Erythroblast (primary cell): ENCODE measurements at places on chromosomes 3 and 15.

DNA sequence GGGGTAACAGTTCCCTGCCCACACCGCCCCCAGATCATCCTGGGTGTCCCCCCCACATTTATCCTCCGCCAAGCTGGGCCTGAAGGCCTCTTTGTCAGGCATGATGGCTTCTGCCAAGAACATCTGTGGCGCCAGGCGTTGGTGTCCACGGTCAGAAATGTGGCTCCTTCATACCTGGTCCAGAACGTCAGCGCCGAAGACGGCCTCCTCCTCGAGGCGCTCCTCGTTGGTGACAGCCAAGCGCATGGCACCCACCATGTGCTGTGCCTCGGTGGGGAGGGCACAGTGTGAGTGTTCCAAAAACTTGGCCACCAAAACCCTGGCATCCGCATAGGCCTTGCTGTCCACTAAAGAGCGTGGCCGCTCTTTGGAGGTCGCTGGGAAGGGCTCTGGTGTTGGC lies 146.5 kb downstream of the NSMCE3 start:
- no peak for DNase-seq

DNA sequence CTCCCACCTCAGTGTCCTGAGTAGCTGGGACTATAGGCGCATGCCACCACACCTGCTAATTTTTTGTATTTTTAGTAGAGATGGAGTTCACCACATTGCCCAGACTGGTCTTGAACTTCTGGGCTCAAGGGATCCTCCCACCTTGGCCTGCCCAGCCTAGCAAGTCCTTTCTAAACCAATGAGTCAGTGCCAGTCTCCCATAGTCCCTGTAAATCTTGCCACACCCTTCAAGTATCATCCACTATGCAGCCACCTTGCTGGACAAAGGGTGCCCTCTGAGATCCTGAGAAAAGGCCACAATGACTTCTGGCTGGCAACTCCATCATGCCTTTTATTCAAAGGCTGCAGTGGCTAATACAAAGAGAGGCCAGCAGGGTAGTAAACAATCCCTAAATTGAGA lies 184.0 kb downstream of the ABHD5 start:
- DNase-seq: no peak

- no peak for DNase-seq
Measured at GRCh38 chr15:33476076-33476475, 165.3 kb downstream of the RYR3 start.

GRCh38 chr3:197855571-197855970 lies 64.5 kb downstream of the LRCH3 start:
- no peak for DNase-seq

- no peak for DNase-seq
Measured at GRCh38 chr3:51935886-51936755, 5.6 kb downstream of the RRP9 start.

- no peak for DNase-seq
Measured at GRCh38 chr3:123424999-123425712, 23.7 kb downstream of the ADCY5 start.

- no peak for DNase-seq
Measured at GRCh38 chr15:25060996-25061620, 106.3 kb downstream of the SNRPN start.

GRCh38 chr3:30198162-30198561 lies 408.2 kb upstream of the TGFBR2 start:
- no peak for DNase-seq

GRCh38 chr3:69425249-69425648 lies 39.4 kb upstream of the FRMD4B start:
- DNase-seq: peak; percentile 11

DNA sequence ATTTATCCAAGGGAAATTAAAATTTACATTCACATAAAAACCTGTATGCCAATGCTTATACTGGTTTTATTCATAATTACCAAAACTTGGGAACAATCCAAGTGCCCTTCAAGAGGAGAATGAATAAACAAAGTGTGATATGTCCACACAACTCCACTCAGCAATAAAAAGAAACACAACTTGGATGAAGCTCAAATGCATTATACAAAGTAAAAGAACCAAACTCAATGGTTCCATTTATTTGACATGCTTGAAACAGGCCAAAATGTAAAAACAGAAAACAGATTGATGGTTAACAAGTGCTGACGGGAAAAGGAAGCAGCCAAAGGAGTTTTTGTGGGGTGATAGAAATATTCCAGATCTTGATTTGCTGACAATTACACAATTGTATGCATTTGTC lies 23.5 kb downstream of the OCA2 start:
- no peak for DNase-seq

DNA sequence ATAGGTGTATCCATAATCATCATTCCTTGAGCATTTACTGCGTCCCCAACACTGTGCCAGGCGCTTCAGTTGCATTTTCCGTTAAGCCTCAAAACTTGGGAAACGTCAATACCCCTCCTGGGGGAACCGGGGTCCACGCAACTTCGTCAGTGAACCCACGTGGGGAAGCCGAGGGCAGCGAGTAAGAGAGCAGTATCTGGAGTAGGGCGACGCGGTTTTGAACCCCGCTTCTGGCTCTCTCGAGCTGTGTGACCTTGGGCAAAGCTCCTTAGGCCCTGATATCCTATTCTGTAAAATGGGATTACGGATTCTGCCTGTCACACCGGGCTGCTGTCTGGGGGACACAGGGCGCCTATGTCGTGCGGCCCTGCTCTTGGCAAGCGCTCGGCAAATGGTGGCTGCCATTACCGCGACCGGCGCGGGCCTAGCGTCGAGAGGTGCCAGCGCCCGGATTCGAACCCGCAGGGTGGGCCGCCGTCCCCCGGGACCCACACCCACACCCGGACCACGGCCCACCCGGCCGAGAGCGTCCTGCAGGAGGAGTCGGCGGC lies 590 bp downstream of the POLG start:
- DNase-seq: no peak

- no peak for DNase-seq
Measured at GRCh38 chr3:112973325-112974177, 1.4 kb downstream of the CD200R1 start.

DNA sequence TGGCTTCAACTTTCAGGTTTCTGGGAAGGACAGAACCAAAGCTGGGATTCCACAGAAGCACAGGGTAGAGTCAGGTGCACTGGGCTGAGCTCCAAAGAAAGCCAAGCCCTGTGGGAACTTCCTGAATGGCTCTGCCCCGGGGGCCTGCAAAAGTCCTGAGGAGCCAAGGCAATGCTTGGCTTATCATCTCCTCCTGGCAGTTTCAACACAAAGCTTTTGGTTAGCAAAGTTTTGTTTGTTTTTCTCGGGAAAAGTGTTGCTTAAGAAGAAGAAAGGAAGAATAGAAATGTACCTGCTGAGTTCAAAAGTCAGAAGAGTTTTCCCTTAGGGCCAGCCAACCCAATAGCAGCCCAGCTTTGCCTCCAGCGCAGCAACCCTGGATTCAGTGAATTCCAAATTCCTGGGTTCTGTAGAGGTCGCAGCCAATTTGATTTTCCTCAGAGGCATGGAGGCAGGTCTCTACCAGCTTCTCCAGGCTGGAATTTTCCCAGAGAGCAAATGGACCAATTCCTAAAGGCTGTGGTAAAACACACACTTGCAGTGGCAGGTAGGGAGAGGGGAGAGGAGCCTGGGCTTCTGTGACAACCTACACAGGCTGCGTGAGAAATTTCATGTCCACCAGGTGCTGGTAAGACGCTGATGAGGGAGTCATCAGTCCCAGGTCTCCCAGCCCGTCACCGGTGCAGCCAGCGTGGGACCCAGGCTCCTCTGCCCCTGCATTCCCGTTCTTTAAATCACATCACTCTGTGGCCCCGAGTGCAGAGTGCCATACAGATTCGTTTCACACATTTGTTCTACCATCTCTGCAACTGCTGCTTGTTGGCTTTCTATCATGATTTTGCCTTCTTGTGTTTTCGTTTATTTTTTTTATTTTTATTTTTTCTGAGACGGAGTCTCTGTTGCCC lies 54.3 kb upstream of the SNRPA1 start:
- DNase-seq: no peak

DNA sequence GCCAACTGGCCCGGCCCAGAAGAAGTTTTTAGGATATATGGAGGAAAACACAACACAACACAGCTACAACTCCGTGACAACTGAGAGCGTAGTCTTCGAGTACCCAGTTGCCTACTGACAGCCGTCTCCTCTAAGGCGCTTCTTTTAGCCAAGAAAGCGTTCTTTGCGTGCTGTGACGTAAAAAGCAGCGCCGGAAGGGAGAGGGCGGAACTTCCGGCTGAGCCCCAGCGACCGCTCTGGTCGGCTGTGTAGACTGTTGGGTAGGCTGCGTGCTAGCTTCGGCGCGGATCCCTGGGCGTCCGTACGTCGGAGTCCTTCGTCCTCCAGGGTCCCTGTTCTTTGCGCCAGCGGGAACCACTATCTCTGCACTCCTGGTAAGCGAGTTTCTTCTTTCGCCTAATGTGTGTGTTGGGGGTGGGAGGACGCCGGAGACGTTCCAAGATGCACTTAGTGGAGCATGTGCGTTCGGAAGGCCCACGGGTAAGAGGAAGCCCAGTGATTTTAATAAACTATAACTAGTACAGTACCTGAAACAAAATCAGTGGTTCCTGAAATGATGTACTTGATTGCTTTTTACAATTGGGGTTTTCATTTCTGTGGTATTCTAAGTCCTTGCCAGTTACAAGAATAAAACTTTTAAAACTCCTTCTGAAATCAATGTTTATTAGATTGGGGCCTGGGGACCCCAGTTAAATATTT lies at the start of gene TRMT10C:
Gene TRMT10C (plus strand): TSS at position 239 of the 699 bp plus-strand sequence. CDS start 2,914 bp downstream, outside the sequence.
- peak; percentile 95 for DNase-seq

GRCh38 chr3:172675441-172676193 lies 35.2 kb downstream of the NCEH1 start:
- DNase-seq: peak; percentile 62

GRCh38 chr15:25236143-25236860 lies 202.5 kb downstream of the UBE3A start:
- DNase-seq: no peak

- peak; percentile 74 for DNase-seq
Measured at GRCh38 chr15:65777843-65778242, 14.2 kb downstream of the DENND4A start.

DNA sequence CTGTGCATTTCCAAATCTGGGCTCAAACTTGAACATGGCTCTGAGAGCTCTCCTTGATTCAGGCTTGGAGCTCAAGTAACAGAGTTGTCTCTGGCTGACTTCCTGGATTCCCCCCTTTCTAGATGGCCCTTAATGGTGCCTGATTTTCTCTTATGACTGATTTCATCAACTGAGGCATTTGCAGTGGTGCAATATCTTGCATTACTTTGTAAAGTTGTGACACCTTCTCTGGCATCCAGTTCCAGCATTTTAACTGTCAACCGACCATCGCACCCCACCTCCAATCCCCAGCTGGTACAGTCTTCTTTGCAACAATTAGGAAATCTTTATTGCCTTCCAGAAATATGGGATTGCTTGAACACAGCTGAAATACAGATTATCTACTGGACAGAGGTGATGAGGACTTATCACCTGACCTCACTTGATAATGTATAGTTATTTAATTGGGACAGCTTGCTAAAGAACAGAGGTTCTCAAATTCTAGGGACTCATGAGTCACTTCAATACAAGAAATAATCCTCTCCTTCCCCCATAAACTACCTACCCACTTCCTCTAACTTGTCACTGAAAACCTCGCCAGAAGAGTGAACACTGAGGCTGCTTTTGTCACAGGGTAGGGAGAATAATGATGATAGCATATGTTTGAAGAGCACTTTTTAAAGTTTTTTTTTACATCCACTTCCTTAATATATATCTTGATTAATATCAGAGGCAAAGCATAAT lies 41.8 kb downstream of the FILIP1L start:
- no peak for DNase-seq

DNA sequence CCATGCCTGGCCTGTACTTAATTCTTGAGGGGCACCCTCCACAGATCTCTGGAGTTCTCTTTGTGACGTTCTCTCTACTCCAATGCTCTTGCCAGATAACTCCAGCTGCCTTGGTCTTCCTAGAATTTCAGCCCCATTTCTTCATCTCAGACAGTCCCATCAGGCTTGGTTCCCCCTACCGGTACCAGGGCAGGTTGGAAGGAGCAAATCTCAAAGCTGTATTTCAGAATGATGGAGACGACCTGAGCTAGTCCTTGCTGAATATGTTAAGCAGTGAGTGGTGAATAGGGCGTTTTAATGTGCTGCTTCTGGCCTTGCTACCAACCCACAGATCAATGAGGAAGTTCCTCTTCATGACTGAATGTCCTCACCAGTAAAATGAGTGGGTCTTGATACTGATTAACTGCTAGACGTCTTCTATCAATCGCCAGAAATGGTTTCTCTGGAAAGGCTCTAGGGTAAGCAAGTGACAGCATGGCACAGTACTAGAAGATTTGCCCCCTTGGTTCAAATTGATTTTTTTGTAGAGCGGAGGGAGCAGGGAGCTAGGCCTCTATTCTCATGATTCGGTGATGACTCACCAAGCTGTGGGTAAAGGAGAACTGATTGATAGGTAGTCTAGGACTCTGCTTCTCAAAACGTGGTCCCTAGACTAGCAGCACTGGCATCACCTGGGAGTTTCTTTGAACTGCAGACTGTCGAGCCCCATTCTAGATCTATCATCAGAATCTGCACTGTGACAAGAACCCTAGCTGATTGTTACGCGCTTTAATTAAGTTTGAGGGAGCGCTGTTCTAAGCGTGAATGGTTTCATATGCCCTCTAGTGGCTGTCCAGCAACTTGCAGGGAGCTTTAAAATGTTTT lies 67.8 kb downstream of the UBP1 start:
- DNase-seq: peak; percentile 52

DNA sequence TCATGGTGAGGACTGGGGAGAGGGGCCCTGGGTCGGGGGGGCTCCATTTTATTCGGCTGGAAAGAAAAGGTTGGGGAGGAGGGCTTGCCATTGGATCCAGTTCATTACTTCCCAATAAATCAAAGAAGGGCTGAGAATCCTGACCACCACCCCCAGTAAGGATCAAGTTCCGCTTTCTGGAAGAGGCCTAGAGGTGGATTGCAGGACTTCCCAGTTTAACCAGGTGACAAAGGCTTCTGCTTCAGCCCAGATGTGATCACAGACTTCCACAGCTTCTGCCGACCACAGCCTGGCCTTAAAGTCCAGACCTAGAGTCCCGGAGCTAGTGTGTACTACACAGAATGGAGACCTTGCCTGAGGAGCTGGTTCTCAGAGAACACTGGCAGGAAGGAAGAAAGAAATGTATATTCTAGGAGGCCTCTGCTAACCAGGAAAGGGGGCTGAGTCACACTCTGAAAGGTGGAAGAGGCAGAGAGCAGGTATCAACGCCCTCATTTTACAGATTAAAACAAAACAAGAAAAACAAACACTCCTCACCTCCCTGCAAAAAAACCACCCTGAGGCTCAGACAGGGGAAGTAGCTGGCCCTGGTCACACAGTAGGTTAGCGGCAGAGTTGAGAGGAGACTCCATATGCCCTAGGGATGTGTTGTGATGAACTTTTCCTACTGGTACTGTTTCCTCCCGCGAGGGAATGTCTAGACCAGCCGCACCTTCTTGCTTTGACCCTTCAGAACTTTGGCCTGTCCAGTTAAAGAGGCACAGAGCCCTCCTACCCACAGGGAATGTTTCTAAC lies 1.1 kb upstream of the CEMIP start:
- DNase-seq: no peak
